Large intestine (tissue), 12 donors: ENCODE measurements at places on chromosomes 11 and 22. TPM values are rescaled to one million over a fixed set of nuclear protein-coding genes. Genes with fewer than 3 reads are reported as not detected.

DNA sequence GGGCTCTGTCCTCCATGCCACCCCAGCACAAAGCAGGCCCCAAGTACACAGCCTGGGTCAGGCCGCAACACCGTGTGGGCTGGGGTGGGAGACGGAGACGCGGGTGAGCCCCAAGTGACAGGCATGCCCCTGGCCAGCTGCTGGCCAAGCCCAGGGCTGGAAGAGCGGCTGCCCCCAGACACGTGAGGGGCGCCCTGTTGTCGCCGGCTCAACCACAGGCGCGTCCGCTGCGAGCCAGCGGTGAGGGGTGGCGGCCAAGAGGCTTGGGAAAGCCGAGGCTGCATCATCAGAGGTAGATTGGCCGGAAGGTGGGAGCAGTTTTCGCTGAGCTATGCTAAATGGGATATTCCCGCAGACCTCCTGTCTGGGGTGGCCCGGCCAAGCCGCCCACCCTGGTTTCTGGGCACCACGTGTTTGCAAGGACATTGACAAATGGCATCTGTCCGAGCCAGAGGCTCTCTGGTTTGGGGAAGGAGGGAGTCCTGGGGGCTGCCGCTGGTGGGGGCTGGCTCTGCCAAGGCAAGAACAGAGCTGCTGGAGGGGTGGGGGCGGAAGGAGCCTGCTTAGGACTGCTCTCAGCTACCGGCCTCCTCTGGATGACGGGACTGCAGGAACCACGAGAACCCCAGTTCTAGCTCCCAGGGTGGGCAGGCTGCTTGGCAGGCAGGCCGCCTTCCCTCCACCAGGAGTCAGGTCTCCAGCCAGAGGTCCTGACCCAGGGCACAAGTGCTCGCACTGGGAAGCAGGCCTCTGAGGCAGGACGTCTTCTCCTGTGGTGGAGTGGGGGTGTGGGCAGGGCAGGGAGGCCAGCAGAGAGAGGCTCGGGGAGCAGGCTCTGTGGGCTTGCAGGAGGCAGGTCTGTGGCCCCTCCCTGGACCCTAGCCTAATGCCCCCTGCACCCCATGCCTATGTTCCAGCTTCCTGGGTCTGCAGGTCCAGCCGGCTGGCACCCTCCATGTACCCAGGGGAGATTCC lies 552 bp downstream of the PRR33 start:
- no peak for DNase-seq

The PATE2 gene
- polyA plus RNA-seq: 0.07 TPM

GRCh38 chr11:111320728-111321568 lies 22.6 kb downstream of the POU2AF3 start:
- no peak for DNase-seq

The FGF3 gene
- not detected for polyA plus RNA-seq

The PKDREJ gene
- 0.69 TPM for polyA plus RNA-seq
